ENCODE measurements at places on chromosomes 3 and 15. TPM values are rescaled to one million over a fixed set of nuclear protein-coding genes. Genes with fewer than 3 reads are reported as not detected.
A peak's percentile ranks its signal among the peaks of the same experiment; 100 is the strongest.

GRCh38 chr3:15256861-15257341 is 50.9 kb downstream of the CAPN7 start:
- no peak for DNase-seq

DNA sequence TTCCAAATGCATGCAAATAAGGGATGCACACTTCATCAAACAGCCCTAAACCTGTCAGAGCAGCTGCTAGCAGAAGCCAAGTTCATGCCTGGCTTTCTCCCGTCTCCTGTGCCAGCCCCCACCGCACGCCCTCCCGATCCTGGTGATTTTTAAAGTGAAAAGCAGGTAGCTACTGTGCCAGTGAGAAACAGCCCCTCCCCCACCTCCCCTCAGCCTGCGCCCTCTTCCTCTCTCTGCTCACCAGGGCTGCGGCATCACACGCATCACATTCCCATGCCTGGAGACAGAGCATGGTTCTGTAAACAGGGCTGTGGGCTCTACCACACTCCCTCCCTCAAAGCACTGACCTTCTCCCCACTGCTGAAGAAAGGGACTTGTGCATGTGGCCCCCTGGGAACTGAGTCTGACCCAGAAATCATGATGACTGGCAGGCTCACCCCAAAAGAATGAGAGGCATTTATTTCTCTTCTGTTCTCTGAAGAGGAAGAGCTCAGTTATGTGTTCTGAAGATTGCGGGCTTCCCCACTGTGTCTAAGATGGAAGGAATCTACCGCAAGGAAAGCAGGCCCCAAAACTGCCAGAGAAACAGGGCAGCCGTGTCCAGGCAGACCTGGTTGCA is 14.5 kb upstream of the SLC6A1 start:
- DNase-seq, result no peak

GRCh38 chr3:100737334-100737733 is 28.0 kb downstream of the TFG start:
- no peak for DNase-seq

- no peak for DNase-seq
Observed at GRCh38 chr3:29758434-29759322, 477.8 kb downstream of the RBMS3 start.

- no peak for DNase-seq
Observed at GRCh38 chr3:68249265-68249664, 594.9 kb upstream of the SUCLG2 start.

GRCh38 chr15:33125894-33126537 is 68.5 kb downstream of the FMN1 start:
- no peak for DNase-seq

GRCh38 chr15:82030176-82030575 is 15.6 kb downstream of the MEX3B start:
- DNase-seq, result no peak

DNA sequence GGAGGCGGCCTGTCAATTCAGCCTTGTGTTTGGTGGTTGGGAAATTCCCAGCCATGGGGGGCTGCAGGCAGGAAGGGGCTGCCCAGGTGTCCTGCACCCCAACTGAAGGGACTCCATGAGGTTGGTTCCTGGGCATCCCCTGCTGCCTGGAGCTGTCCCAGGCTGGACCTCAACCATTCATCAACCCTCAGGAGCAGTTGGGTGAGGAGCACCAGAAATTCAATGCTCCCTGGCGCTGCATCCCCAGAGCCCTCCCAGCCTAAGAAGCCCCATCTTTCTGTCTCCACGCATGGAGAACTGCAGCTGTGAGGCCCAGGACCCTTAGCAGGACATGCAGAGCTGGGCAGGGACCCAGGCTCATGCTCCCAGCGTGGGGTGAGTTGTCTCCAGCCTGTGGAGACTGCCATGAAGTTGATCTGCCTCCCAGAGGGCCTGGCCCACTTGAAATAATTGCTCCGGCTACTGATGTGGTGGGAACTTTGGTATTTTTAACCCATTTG is 8.0 kb upstream of the SEMA3B start:
- DNase-seq, result no peak

- no peak for DNase-seq
Observed at GRCh38 chr3:194536871-194537637, 50.3 kb upstream of the ATP13A3 start.

GRCh38 chr3:59558906-59559720 is 509.3 kb upstream of the CFAP20DC start:
- DNase-seq, result no peak

DNA sequence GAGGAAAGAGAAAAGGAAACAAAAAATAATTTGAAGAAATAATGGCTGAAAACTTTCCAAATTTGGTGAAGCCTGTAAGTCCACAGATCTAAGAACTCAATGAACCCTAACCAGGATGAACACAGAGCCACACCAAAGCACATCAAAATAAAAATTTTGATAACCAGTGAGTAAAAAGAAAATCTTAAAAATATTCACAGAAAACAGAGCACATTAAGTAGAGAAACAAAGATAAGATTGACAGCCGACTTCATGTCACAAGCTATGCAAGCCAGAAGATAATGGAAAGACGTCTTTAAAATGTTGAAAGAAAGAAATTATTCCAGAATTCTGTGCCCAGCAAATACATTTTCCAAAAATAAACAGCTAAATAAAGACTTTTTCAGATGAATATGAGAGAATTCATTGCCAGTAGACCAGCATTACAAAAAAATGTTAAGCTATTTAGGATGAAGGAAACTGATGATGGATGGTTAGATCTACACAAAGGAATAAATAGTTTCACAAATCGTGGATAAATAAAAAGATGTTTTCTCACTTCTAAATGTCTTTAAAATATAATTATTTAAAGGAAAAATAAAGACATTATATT is 140.2 kb upstream of the SKOR1 start:
- DNase-seq, result no peak

DNA sequence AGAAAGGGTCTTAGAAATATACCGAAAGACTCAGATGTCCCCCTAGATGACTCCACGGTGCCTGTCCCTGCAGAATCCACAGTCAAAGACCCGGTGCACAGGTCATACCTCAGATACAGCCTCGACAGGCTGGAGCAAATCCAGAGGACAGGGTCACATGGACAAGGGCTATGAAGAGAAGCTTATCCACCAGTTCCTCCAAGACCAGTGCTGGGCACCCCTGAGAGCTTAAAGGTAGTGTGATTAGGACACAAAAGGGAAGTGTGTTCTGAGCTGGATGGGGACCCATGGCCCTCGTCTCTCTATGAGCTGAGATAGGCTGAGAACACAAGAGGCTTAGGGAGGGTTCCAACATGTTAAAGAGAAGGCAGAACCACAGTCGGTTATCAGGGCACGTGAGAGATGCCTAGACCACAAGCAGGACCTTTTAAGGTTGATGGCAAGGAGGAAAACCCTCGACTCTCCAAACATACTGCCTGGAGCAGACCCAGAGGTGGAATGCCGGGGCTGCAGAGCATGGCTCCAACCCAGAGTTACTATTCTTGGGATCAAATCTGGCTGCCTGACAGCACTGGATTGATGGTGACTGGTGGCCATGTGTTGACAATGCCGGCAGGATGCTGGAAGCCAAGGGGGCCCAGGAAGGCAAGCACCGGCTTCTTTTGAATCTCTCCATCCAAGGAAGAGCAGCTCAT is 46.9 kb downstream of the ADCY5 start:
- no peak for DNase-seq

DNA sequence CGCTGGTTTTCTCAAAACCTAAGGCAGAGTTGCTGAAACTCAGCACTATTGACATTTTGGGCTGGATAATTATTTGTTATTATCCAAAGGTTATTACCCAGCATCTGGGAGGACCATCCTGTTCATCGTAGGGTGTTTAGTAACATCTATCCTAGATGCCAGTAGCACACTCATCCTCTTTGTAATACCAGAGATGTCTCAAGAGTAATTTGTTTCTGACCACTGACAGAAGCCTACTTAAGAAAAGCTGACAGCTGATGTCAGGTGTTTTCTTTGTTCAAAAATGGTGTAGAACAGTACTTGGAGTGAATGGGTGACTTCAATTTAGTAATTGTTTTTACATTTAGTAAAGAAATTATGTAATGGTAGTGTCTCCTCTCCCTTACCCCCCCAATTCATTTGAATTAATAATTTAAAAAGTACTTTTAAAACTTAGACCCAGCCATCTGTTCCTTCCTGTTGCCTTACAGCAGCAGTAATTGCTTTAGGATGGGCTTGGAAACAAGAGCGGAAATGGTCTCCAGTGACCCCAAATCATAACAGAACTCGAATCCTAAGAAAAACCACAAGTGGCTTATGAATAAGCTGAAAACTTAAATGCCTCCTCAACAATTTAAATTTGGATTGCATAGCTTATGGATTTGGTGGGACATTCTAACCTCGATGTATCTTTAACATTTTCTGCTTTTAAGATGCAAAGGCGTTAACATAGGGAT is 105.4 kb downstream of the PTPRG start:
- DNase-seq, result no peak

DNA sequence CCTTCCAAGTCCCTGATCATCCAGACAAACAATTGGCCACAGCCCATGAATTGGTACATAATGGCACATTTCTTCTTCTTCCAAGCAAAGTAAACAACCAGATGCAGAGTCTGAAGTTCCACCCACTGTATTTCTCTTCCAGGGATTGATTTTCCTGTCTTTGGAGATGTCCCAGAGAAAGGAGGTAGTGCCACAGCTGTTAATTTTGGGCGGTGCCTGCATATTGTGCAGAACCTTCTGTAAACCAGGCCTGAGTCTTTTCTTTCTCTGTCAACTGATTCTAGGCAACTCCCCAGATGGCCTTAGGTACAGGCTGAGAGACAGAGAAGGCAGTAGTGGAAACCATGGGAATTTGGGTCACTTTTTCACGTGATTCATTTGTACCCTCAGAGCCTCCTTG is 73.5 kb upstream of the TNIK start:
- no peak for DNase-seq

DNA sequence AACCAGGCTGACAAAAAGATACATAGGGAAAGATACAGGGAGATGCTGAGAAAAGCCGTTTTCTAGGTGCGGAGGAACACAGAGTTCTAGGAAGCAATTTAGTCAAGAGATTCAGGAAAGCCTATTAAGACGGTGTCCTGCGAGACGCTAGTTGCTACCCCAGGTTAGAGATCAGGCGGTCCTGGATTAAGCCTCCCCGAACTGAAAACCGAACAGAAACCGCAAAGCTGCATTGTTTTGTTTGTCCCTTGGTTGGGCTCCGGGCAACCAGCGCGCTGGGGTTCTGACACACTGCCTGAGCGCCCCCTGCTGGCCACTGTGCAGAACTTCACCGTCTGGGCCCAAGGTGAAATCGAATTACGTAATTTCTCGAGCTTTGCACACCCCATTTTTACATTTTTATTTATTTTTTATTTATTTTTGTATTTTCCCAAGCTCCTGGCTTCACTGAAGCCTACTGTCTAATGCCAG is 37.3 kb upstream of the NDUFB4 start:
- peak; percentile 28 for DNase-seq

GRCh38 chr3:107579371-107579770 is 56.6 kb downstream of the BBX start:
- no peak for DNase-seq

DNA sequence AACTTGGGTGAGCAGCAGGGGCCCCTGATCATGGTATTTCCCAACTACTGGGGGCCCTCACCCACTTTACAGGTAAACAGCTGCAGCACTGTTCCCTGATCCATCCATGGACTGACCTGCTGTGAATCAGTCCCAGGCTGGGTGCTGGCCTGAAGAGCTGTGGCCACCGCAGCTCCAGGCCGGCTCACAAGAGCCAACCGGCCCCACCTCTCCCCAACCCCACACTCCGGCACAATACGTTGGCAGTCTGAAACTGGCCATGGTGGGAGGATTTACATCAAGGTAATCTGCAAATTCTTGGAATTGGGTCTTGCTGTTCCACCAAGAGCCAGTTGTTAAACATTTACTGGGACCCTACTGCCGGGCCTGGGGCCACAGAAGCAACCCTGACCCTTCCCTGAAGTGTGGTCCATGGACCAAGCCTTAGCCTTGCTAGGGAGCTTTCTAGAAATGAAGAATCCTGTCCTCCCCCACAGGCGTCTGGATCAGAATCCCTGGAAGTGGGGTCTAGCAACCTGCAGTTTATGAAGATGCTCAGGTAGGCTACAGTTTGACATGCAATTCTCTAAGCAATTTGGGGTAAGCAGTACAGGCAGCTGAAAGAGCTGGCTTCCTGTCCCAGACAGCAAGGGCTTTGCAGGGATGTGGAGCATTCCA is 3.7 kb downstream of the SLC6A20 start:
- no peak for DNase-seq

DNA sequence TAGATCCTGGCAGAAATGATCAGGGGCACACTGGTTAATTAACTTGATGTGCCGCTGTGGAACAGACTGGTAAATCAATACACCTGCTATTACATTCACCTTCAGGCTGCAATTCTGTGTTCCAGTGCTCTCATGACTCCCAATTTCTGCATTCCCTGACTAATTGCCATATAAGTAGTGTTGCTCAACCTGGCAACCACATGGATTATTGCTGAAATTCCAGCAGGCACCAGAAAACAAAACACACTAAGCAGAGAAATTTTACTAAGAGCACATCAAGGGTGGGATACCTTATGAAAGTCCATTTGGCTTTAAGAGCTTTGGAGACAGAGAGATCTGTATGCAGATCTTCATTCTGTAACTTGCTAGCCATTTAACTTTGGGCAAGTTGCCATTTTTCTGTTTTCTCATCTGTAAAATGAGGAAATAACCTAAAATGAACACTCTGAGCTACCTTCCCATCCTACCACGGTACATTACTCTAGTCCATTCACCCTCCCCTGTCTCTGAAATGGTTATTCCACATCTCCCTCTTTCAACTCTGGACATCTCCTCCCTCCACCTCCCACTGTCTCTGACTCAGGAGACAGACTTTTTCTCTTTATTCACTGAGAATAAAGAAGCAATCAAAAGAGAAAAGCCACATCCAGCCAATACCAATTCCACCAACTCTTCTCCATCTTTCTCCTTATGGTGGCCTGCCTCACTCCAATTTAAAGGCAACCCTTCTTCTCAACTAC is 54.6 kb downstream of the STAC start:
- DNase-seq, result no peak

DNA sequence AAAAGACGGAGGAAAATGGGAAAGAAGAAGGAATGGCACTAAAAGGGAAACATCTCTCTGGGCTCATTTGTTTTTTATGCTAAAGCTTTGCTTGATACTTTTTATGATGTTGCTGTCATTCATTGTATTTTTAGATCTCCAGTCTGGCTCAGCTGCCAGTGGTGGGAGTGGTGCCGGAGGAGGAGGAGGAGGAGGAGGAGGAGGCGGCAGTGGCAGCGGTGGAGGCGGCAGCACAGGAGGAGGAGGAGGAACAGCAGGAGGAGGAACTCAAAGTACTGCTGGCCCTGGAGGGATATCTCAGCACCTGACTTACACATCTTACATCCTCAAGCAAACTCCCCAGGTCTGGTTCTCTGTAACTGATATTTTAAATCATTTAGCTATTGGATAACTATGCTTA is 49.6 kb downstream of the MAP6D1 start:
- DNase-seq, result no peak

GRCh38 chr3:139524841-139525636 is 14.5 kb downstream of the RBP1 start:
- no peak for DNase-seq

GRCh38 chr15:80996247-80996646 is 4.5 kb upstream of the TLNRD1 start:
- no peak for DNase-seq

GRCh38 chr3:185362850-185363661 is at the start of gene MAP3K13:
MAP3K13 (plus strand) TSS chr3:185363136; CDS start chr3:185428582, 65,446 bp downstream.
- DNase-seq, result peak; percentile 75

PRR23E gene
- not detected for total RNA-seq

MINDY2 gene
- total RNA-seq, result 31.8 TPM

PIERCE2 gene
- total RNA-seq, result 3.7 TPM

PLAAT1 gene
- 18.3 TPM for total RNA-seq

GABRB3 gene
- 114 TPM for total RNA-seq

LRRC31 gene
- under 0.01 TPM for total RNA-seq

PRR20G gene
- total RNA-seq, result not detected

GOLGA8J gene
- total RNA-seq, result not detected

DENND6A gene
- total RNA-seq, result 46.1 TPM

NR1I2 gene
- total RNA-seq, result 0.82 TPM
